ENCODE measurements at places on chromosomes 7 and 10.

- no peak for DNase-seq
These were observed 6.7 kb downstream of the OR13A1 start for GRCh38 chr10:45308707-45309106.

DNA sequence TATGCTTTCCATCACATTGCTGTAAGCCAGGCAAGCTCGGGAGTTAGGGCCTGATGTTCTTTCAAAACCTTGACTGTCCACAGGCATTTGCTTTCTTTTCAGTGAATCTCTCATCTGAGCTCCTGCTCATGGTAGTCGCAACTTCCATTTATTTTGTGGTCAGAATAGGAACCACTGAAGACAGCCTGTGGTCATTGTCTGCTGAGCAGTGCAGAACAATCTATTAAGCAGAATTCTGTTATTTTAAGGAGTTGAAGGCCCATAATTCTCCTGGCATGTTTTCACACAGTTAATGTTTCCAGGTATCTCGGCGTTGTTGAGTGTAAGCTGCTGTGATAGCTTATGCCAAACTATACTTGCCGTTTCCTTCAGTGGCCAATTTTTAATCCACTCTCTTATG lies 491.1 kb upstream of the AKR1E2 start:
- DNase-seq, result no peak

DNA sequence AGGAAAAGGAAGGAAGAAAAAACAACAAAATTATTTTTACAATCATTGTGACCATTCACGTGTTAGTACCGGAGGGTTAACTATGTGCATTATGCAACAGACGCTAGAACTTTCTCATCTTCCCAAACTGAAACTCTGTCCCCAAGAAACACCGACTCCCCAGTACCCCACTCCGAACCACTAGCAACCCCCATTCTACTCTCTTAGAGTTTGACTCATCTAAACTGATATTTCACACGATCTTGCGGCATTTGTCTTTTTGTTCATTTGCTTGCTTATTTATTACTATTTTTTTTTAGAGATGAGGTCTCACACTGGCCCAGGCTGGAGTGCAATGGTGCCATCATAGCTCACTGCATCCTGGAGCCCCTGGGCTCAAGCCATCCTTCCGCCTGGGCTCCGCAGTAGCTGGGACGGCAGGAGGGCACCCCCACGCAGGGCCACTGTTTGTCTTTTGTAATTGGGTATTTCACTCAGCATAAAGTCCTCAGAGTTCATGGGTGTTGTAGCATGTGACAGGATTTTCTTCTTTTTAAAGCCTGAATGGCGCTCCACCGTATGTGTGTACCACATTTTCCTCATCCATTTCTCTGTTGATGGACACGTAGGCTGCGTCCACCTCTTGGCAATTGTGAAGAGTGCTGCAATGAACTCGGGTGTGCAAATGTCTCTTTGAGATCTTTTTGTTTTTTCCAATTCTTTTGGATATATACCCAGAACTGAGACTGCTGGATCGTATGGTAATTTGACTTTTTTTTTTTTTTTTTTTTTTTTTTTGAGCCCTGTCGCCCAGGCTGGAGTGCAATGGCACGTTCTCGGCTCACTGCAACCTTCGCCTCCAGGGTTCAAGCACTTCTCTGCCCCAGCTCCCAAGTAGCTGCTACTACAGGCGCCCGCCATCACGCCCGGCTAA lies 9.5 kb downstream of the MNX1 start:
- no peak for DNase-seq

GRCh38 chr10:110803830-110804338 lies 67.8 kb upstream of the PDCD4 start:
- DNase-seq, result no peak

GRCh38 chr10:110366635-110367034 lies 61.9 kb upstream of the SMNDC1 start:
- DNase-seq, result no peak

- DNase-seq, result no peak
These were observed 3.3 kb downstream of the SUN3 start for GRCh38 chr7:48025624-48026023.

DNA sequence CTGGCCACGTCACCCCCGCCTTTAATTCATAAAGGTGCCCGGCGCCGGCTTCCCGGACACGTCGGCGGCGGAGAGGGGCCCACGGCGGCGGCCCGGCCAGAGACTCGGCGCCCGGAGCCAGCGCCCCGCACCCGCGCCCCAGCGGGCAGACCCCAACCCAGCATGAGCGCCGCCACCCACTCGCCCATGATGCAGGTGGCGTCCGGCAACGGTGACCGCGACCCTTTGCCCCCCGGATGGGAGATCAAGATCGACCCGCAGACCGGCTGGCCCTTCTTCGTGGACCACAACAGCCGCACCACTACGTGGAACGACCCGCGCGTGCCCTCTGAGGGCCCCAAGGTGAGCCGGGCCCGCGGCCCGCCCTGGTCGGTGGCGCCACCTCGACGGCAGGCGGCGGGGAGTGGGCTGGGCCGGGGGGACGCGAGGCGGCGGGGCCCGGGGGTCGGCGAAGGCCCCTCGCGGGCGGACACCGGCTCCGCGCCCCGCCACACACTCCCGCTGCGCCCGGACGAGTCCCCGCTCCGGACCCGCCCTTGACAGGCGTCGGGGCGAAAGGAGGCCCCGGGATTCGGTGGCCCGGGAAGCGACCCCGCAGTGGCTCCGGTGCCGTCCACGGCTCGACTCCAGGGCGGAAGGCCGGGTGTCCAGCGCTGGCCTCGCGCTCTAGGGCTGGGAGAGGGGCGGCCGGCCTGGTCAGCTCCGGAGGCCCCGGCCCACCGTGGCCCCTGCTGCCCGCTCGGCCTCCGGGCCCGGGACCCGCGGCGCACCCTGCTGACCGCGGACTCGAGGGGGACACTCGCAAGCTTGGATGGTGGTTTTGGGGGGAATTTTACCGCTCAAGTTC lies 557 bp downstream of the BAG3 start:
- no peak for DNase-seq

- no peak for DNase-seq
These were observed 264.5 kb downstream of the PLXNA4 start for GRCh38 chr7:132311733-132312132.

- DNase-seq, result no peak
These were observed 33.8 kb upstream of the ARMS2 start for GRCh38 chr10:122420624-122421007.

- DNase-seq, result no peak
These were observed at the start of gene NRG3 for GRCh38 chr10:81874875-81875466. NRG3 (plus strand) TSS chr10:81875194.

DNA sequence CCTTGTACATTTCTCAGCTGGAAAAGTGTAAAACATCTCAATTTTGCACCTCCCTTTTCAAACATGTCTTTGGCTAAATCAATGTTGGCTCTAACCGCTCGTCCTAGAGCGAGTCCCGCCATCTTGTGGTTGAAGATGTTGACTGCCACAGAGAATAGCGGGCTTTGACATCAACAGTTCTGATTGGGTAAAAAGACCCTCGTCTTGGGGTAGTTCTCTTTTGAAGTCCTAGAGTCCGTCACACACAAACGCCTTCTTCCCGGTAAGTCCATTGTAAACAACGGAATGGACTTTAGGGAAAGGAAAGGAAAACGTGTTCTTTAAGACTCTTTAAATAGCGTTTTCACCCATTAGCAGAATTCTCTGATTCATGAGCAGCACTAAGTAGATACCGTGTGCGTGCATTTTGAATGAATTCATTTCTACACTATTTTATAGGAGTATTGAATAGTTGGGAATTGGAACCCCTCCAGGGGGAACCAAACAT lies 452 bp upstream of the RPP30 start:
- no peak for DNase-seq

GRCh38 chr7:159023746-159024145 lies 120.9 kb downstream of the VIPR2 start:
- no peak for DNase-seq

DNA sequence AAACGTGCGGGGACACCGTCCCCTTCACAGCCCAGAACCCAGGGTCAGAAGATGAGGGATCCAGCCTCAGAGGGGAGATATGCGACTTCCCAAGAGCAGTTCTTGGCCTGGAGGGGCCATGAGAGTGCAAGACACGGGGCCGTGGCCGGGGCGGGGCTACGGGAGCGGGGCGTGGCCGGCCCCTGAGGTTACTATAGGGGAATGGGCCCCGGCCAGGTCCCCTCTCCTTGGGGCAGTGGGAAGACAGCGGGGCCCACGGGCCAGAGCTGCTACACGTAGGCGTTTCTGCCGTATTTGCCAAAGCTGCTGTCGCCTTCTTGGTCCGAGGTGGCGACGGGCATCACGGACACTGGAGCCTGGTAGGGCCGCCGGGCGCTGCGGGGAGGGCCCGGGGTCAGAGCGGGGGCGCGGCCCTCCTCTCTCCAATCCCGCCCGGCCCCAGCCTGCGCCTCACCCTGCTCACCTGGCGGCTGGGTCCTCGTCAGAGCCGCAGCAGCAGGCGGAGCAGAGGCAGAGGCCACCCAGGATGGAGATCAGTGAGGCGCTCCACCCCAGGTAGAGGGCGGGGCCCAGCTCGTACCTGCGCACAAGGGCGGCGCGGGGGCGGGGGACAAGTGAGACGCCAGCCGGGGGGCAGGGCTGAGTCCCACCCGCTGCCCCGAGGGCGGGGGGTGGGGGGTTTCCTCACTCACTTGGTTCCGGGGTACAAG lies 5.3 kb downstream of the CLDN15 start:
- no peak for DNase-seq

DNA sequence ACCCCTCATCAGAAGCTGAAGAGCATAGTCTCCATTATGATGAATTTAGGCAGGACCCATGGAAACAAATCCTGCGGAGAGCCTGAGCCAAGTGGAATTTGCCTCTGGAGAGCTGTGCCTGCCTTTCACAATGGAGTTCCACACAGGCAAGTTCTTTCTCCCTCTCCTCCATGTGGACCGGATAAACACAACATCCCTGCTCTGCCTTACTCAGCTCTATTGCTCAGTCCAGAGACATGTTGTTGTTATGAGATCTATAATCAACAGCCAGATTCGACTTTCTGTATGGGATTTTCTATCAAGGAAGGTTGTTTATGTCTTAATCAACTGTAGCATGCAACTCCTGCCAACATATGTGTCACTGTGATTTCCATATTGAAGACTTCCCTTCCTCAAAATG lies 59.5 kb upstream of the ELMO1 start:
- DNase-seq, result no peak

- no peak for DNase-seq
These were observed 22.0 kb downstream of the VWA2 start for GRCh38 chr10:114261076-114261475.

DNA sequence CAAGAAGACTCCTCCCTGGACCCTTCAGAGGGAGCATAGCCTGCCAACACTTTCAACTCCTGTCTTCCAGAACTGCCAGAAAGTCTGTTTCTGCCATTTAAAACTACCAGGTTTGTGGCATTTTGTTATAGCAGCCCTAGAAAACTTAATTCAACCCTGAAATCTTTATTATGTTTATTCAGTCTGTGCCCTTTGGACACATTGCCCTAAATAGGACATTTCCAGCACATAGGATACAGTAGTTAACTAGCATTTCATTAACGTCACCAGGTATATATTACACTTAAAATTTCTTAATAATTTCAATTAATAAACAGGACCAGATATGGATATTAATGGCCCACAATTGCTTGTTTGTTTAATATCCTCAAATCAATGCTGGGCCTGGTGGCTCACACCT lies 54.3 kb downstream of the KCNH2 start:
- no peak for DNase-seq

DNA sequence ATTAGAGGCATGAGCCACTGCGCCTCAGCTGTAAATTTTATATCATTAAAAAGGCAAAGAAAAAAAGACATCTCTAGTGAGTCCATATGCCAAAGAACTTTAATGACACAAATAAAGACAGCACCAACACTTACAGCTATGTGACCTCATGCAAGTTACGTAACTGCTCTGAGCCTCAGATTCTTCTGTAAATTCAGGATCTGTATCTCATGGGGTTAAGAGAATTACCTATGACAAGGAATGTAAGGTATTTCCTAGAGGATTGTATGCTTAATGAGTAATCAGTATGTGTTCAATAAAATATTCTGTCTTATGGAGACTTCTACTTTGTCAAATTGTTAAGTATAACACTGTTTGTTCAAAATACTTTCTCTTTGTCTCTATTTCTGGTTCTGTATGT lies 274.0 kb upstream of the GLI3 start:
- DNase-seq, result no peak

DNA sequence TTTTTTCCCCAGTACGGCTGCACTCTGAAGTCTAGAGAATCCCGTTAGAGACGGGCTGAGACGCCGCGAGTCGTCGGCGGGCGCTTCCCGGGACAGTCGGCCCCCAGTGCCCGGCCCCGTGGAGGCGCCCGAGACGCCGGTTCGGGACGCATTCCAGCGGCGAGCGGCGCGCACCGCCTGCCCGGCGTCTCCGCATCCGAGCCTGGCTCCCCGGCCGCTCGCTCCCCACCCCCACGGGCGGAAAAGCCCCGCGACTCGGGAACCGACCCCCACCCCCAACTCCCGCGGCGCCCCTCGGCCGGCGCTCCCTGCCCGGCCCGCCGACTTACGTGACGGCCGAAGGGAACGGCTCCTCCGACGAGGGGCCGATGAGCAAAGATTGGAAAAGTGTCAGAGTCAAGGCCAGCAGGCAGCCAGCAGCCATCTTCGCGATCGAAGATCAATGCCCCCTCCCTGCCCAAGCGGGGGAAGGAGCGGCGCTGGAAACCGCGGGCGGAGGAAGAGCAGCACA lies 486 bp downstream of the CACNA2D1 start:
- DNase-seq, result no peak

- DNase-seq, result peak; percentile 25
These were observed 2.4 kb downstream of the CHST12 start for GRCh38 chr7:2405601-2406345.

GRCh38 chr7:43766564-43766963 lies 8.1 kb downstream of the BLVRA start:
- no peak for DNase-seq

- no peak for DNase-seq
These were observed 43.4 kb downstream of the CDK1 start for GRCh38 chr10:60821656-60822055.

- DNase-seq, result no peak
These were observed 29.5 kb downstream of the MIOS start for GRCh38 chr7:7596176-7596575.

- no peak for DNase-seq
These were observed 36.0 kb downstream of the SFMBT2 start for GRCh38 chr10:7374795-7375194.

DNA sequence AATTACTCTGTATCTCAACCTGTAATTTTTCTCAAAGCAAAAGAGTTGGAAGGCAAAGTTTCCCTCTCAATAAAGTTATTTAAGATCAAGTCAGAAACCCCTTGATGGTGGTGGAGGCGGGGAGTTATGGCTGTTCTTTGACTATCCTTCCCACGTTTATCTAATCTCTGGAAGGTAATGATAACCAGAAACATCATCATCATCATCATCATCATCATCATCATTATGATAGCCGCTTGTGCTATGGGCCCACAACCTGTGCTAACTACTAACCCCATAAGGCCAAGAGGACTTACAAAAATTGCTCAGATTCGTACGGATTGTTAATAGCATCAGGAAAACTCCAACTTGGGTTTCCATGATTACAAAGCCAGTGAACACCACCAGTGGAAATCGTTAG lies 502.3 kb downstream of the SH2D4B start:
- no peak for DNase-seq

- DNase-seq, result no peak
These were observed 9.1 kb downstream of the CACNB2 start for GRCh38 chr10:18149196-18149800.

All from activated T-cell treated with anti-CD3 and anti-CD28 coated beads for 4 hours (primary cell).